Activated CD4-positive, alpha-beta T cell treated with anti-CD3 and anti-CD28 coated beads for 4 hours (primary cell): ENCODE measurements at places on chromosomes 1 and 21.

GRCh38 chr1:8903908-8904650, 25.6 kb upstream of the ENO1 start:
- no peak for DNase-seq

- no peak for DNase-seq
Observed at GRCh38 chr1:202201266-202201665, 7.7 kb downstream of the LGR6 start.

- DNase-seq: no peak
Observed at GRCh38 chr1:47784497-47784822, 212.7 kb downstream of the TRABD2B start.

DNA sequence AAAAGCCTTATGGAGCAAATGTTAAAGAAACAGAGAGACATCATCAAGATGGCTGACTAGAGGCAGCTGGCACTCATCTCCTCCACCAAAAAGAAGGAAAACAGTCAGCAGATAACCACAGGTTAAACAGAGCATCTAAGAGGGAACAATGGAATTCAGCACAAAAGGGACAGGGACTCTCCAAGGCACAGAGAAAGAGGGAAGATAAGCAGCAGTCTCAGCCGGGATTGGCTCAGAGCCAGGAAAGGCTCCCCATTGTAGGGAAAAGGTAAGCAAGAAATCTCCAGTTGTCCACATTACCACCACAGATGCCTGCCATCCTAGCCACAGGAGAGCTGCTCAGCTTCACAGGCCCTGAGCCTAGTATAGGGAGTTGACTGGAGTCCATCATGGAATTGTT, 605.5 kb downstream of the SMYD3 start:
- no peak for DNase-seq
